ENCODE measurements at places on chromosomes 1 and 21. TPM values are rescaled to one million over a fixed set of nuclear protein-coding genes. Genes with fewer than 3 reads are reported as not detected.
A peak's percentile ranks its signal among the peaks of the same experiment; 100 is the strongest.

Gene SLAMF6
- total RNA-seq = not detected

Gene PCBP3
- total RNA-seq = 5.5 TPM

Gene GSTM1
- total RNA-seq = not detected

Gene CYP4Z1
- total RNA-seq = not detected

Gene KCNJ9
- not detected for total RNA-seq

Gene TMEM201
- 14.4 TPM for total RNA-seq

Gene INKA2
- 17.7 TPM for total RNA-seq

Gene KLHL21
- 63.7 TPM for total RNA-seq

Gene DTL
- 7.4 TPM for total RNA-seq

Gene PDE9A
- total RNA-seq = 9.8 TPM

Gene SPRR1A
- not detected for total RNA-seq

DNA sequence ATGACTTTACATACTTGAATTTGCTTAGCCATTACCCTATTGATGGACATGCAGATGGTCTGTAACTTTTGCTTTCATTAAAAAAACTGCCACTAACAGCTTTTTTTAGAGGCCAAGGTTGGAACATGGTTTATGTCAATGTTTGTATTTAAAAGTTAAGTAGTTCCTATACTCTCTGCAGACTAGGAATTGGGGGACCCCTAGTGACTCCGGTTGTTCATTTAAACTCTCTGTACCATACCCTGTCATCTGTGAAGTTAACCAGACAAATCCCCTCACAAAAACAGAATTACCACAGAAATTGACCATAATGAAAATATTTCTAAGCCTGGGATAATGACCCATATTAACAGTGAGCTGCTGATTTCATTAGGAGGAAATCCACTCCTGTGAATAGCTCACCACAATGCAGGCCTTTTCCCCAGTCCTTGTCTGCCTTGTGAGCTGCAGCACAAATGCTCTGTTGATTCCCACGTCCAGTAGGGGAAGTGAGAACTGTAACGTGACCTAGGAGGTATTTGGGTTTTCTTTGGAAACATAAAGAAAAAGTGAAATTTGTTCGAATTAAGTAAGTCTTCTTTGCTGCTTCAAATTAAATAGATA lies 30.2 kb upstream of the CD101 start:
- peak; percentile 55 for DNase-seq

DNA sequence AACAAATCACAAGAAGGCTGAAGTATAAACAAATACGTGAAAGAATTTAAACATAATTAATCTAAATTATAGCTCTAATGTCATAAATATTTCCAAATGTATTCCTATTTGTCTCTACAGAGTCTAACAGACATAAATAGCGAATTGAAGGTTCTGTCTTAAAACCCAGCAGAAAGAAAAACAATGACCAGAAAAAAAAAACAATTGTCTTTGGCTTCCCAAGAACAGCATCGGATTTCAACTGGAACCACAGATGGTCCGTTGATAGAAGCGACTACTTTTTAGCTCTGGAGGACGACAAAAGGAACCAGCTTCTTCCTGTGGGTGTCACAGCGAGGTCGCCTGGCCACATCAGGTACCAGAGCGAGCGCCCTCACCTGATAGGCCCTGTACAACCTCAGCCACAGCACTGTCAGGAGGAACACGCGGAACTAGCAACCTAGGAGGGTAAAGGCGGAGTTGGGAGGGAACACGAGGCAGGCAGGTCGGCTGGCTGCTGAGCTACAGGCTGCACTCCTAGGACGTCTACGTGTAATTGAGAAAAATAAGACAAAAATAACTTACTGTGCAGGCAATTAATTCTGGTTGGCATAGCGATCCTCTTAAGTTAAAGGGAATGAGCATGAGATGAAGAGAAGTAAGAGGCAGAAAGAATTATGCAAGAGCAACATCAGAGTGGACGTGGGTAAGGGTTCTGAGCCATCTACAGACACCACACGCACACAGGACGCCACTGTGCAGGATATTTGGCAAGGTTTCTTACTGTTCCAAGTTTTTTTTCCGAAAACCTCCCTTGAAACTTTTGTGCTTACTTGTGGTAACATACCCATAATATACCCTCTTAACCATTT lies 16.7 kb upstream of the PRDM15 start:
- no peak for DNase-seq

DNA sequence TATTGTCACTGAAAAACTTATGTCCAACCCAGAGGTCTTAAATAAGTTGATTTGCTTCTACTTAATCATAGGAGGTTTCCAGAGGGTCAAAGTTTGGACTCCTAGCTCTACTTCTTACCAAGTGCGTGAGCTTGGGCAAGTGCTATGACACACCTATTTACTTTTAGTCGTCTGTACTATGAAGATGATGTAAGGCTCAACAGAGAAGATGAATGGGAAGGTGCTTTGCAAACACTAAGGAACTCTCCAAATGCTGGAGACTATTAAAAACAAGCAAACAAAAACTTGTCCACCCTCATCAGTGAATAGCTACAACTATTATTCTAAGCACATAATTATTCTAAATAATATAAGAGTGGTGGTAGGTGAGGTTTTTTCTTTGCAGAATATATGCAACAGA lies 232.3 kb upstream of the USP24 start:
- DNase-seq = no peak

DNA sequence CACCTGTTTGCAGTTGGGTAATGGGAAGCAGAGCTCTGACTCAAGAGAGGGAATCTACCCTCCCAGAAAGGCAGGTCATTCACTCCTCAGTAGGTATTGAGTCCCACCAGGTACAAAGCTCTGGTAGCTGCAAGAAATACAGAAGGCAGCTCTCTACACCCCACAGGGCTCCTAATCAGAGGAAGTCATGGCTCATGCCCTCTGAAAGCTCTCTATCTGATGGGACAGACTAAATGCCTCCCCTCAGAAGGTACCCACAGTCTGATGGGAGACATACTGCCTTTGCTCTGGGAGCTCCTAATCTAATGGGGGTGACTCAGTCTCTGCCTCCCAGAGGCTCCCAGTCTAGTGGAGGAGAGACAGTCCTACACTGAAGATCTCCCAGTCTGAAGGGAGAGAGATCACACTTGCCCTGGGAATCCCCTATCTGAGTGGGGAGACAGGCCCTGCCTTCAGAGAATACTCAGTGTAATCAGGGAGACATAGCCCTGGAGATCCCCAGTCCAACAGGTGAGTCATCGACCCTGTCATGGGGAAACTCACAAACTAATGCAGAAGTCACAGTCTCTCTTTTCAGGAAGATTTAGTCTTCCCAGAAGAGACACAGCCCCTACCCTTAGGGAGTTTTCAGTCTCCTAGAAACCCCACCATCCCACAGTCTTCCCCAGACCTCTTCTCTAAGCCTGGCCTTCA lies 23.7 kb downstream of the CAMK1G start:
- DNase-seq = no peak

- no peak for DNase-seq
These were observed 42.5 kb downstream of the LAMC2 start for GRCh38 chr1:183228347-183229220.

DNA sequence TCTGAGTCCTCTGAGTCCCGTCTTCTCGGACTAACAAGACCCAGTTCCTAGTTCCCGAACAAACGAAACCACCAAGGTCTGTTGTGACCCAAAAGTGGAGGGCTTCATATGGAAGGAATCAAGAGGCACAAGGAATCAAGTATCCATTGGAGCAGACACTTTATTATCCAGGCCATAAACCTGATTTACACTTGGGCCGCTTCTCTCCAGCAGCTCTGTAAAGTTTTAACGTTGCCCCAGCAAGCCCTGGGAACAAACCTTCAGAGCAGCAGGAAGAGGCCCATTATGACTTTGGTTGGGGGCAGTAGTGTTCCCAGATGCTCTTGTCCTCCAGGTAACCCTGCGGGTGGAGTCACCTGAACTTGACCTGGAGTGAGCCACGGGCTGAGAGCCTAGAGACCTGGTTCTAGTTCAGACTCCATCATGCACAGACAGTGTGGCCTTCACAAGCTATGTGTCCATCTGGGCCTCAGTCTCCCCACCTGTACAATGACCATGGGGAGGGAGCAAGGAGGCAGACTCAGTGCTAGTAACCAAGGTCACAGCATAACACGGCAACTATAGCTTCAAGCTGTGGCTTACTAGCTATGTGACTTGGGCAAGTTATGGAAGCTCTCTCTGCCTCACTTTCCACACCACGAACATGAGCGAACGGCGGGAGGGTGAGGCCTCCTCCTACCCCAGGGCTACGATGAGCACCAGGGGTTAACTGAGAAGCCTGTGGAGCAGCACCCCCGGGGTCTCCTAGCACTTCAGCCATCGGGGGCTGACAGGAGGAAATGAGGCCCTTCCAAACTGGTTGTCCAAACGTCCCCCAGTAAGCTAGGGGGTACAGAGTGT lies 95.7 kb downstream of the GLIS1 start:
- DNase-seq = no peak

GRCh38 chr1:2208309-2209239 lies 14.0 kb upstream of the FAAP20 start:
- DNase-seq = peak; percentile 59

- DNase-seq = no peak
These were observed 40.7 kb downstream of the RPS6KA1 start for GRCh38 chr1:26570287-26570686.

DNA sequence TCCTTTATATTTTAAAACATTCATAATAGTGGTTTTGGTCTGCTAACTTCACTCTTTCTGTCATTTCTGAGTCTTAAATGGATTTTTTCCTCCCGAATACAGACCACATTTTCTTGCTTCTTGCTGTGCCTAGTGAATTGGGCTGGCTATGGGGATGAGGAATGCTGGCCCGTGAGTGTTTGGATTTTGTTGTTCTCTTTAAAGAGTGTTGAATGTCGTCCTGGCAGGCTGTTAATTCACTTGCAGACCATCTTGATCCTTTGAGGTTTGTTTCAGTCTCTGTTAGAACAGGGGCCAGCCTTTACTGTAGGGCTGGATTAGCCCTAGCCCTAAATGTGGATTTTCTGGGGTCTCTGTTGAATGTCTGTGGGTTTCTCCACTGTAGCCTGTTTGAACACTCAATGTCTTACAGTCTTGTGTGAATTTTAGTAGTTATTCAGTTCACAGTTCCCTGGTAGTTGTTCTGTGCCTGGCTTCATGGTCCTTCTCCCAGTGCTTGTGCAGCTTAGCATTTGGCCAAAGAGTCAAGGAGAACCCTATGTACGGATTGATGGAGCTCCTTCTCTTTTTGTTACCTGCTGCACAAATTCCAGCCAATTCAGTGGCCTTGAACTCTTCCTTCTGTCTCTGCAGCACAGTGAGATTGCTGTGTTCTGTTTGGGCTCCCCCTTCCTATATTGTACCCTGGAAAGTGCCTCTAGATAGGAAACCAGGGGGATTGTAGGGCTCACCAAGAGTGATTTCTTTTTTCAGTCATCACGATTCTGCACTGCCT lies 95.7 kb downstream of the DYRK1A start:
- no peak for DNase-seq

DNA sequence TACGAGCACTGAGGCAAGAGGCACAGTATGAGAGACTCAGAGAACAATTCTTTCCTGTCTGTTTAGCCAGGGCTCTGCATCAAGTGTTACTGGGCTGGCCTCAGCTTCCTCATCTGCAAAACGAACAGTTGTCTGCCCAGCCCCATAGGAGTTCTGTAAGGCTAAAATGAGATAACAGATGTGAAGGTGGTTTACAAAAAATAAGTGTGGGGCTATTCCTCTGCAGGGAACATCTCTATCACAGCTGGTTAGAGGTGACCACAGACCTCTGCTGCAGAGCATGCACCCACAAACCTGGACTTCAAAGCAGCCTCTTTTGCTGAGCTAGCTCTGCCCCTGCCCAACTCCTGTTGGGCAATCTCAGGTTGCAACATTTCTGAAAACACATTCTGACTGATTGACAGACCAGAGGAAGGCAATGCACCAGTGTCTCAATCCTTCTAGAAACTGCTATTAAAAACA lies 10.5 kb upstream of the OLIG1 start:
- DNase-seq = peak; percentile 12

- DNase-seq = no peak
These were observed 28.3 kb downstream of the NUP133 start for GRCh38 chr1:229479660-229480399.

DNA sequence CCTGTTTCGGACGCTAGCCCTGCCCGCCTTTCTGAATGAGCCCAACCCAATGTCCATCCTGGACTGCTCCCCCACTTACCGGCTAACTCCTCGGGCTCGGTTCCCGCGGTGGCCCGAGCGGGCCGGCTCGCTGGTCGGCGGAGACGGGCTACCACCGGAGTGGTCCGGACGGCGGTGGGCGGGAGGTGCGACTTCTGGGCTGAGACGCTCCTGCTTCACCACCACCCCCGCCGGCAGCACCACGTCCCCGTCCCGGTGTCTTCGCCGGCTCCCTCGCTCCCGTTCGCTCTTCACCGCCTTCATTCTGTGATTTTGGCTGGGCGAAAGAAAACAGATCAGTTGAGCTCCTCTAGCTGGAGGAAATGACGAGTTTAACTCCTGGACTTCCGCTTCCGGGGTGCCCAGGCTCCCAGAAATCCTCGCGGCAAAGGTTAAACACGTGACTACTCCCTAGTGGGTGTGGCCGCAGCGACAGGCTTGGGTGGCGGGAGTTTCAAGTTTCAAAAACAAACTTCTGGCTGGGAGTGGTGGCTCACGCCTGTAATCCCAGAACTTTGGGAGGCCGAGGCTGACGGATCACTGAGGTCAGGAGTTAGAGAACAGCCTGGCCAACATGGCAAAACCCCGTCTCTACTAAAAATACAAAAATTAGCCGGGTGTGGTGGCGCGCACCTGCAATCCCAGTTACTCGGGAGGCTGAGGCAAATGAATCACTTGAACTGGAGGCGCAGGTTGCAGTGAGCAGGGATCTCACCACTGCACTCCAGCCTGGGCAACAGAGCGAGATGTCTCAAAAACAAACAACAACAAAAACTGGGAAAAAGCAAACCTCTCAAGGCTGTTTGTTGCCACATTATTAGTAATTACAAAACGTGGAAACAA lies at the start of gene SNIP1:
Gene SNIP1 (minus strand): TSS at position 367 of the 882 bp plus-strand sequence. CDS start 64 bp downstream, at position 303.
- DNase-seq = peak; percentile 97

DNA sequence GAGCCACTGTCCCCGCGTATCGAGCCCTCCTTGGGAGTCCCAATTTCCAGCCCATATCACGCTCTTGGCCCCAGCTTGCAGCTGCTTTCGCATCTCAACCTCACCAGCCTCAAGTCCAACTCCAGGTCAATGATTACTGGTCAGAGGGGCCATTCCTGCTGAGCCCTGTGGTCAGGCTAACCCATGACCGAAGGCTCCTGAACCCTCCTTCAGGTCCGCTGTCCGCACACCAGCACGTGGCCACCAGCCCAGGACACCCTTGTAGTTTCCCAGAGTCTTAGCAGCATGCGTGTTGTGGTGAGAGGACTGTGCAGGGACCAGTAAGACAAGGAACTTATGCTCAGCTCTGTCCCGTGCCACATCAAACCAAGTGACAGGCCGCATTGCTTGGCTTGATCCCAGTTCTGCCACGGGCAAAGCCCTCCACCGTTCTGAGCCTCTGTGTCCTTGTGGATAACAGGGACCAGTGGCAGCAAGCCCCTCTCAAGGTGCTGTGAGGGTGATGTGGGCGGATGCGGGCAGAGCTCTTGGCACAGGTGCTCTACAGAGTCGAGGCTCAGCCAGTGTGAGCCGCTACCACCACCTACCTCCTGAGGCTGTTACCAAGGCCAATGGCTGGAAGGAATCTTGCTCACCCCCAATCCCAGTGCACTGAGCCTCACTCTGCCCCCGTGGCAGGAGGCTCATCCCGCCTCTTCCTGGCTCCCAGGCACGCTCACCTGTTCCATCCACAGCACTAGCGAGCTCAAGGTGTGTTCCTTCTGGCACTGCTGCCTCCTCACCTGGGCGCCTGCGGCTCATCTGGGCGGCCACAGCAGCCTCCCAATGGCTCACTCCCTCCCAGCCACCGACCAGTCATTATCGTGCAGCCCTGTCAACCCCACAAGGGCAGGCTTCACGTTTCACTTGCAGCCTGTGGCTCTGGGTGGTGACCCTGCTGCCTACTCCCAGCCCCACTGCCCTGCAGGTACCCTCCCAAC lies 20.4 kb downstream of the KRTAP10-1 start:
- no peak for DNase-seq
